ENCODE measurements at places on chromosomes 12 and 14.
A peak's percentile ranks its signal among the peaks of the same experiment; 100 is the strongest.

GRCh38 chr14:85556267-85556666, 26.3 kb downstream of the FLRT2 start:
- no peak for DNase-seq

DNA sequence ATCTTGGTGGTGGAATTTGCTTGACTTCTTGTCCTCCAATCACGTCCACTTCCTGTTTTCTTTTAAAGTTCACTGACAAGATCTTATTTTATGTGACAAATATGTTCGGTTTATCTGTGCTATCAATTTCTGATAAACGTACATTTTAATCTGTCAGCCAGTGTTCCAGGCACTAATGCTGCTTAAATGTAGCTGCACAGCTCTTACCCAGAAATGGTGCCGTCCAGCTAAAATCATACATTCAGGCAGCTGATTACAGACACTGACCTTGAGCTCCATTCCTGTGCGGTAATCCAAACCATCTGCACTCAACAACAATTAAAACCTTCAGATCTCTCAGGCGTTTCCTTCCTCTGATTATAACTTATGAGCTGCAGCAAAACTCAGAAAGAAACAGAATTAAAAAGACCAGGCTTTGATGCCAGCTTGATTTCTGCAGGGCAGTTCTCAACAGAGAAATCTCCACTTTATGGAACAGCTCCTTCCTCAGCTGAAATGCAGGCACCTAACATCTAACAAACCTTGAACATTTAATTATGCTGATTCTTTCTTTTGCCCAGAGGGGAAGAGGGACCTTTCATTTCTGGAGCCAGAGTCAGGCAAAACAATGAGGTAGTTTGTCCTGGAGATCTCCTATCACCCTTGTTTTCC, 26.4 kb upstream of the RASSF3 start:
- DNase-seq, result no peak

- DNase-seq, result no peak
Measured at GRCh38 chr12:2348482-2348852, 295.7 kb downstream of the CACNA1C start.

DNA sequence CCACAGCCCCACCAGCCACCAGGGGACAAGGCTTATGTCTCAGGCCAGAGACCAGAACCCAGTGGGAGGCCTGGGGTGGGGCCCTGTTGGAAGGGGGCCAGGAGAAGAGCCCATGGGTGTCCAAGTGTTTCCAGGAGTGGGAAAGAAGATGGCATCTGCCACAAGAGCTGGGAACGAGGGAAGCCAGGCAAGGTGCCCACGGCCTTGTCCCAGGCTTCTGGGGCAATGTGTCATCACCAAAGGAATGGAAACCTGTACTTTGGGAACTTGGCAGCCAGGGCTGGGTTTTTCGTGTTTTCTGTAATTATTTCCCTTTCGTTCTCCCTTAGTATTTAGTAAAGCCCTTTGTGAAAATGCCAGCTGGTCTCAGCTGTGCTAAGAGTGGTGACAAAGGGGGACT, 5.3 kb upstream of the PGF start:
- DNase-seq, result no peak

GRCh38 chr12:130712346-130713065, 3.6 kb downstream of the RIMBP2 start:
- DNase-seq, result no peak

DNA sequence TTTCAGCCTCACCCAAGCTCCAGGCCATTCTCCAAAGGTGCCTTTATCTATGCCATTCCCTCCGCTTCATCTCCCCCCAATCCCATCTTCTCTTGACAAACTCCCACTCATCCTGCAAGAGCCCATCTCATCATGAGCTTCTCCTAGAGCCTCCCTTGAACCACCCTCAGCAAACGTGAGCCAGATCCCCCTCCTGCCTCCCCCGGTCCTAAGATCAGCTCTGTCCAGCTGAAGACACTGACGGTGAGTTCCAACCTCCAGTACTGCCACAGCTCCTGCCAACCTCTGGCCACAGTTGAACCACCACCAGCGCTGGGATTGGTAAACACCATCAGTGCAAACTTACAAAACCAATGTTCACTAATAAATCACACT, 124.6 kb downstream of the BCL11B start:
- no peak for DNase-seq

- no peak for DNase-seq
Measured at GRCh38 chr12:130702966-130703732, 12.9 kb downstream of the RIMBP2 start.

GRCh38 chr12:122282061-122282460, 15.8 kb upstream of the VPS33A start:
- no peak for DNase-seq

DNA sequence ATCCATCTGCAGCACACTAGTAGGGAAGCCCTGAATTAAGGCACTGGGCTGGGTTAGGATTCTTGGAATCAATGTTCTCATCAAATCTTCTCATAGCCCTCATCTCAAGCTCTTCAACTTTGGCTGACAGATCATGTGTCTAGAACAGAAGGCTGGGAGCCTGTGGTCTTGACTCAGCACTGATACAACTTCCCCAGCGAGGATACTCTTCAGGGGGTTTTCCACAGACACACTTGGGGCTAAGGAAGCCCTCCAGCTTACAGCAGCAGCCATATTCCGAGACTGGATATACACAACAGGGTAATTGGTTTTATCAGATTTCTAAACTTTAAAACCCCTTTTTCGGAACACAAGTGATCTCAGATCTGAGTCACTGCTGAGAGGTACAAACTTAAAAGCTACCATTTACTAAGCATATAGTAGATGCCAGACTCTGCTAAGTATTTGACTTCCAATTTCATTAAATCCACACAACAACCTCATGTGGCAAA, 3.5 kb downstream of the FMNL3 start:
- no peak for DNase-seq

DNA sequence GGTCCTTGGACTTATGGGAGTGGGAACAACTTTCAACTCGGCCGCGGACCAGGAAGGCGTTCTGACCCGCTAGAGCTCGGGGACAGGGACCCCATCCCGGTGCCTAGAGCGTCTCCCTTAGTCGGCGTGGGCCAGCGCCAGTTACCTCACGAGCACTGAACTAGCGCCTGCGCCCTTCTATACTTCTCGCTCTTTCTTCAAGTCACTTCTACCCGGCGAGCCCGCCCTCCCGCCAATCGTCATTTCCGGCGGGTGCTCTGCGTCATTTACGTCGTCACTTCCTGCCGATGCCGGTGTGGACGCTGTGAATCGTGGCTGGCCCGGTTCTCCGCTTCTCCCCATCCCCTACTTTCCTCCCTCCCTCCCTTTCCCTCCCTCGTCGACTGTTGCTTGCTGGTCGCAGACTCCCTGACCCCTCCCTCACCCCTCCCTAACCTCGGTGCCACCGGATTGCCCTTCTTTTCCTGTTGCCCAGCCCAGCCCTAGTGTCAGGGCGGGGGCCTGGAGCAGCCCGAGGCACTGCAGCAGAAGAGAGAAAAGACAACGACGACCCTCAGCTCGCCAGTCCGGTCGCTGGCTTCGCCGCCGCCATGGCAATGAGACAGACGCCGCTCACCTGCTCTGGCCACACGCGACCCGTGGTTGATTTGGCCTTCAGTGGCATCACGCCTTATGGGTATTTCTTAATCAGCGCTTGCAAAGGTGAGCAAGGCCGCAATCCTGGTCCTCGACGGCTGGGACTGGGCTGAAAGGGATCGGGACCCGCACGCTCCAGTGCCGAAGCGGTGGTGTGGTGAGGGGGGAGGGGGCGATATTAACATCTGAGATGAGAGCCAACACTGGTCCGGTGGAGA, at the start of gene STRAP:
Gene STRAP, plus strand, starts transcription at position 270 of the 854 bp plus-strand sequence. Its CDS starts 321 bp downstream, at position 591.
- peak; percentile 70 for DNase-seq

DNA sequence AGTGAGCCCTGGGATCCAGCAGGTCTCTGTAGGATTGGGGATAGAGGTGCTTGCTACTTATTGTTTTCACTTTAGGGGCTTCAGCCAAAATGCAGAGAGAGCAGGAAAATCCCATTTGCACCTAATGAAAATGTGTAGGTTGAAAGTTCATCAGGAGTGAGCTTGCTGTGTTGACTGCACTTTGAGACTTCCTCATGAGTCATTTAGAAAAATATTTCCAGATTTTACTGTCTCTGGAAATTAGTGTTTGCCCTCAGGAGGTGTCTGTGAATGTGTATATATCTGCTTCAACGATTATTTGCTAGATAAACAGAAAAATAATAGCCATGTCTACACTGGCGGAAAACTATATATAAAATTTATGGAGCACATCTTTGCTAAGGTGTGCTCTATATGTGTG, 159.3 kb downstream of the CAND1 start:
- no peak for DNase-seq

DNA sequence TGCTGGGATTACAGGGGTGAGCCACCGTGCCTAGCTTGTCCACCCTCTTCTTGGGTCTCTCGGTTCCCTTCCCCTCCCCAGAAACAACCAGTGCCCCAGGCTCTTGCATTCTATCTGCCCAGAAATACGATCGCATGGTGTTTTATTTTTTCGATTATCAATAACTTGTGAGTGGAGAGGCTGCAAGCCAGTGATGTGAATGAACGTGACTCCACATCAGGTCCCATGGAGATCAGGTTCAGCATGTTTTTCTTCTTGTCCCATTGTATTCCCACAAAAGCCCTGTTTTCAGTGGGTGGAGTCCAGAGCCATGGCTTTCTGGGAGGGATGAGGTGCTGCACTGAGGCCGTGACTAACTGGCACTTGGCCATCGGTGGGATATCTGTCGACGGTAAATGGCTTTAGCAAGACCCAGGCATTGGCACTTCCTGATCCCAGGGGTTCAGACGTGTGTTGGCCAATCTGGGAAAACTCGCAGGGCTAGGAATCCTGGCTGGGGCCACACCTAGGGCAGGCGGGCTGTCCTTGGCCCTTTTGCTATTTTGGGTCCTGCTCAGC, 12.7 kb upstream of the HNF1A start:
- DNase-seq, result no peak

GRCh38 chr14:95511687-95512086, 4.8 kb downstream of the SYNE3 start:
- DNase-seq, result no peak

DNA sequence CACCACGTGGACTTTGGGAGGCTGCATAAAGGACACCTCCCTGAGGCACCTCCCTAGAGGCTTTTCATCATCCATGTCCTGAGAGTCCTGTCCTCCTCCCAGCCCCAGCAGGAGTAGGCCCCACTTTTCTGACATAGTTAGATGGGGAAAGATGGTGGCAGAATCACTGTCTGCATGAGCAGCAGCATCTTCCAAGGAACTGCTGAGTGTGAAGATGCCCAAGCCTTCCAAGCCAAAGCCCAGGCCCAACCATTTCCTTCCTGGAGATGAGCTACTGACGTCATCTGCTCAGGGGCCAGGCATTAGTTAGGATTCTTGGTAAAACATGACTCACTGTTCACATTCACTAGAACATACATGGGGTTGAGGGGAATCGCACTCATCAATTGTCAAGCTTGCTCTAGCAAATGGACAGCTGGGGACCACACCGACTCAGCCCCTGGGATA, 37.3 kb downstream of the VDR start:
- no peak for DNase-seq

DNA sequence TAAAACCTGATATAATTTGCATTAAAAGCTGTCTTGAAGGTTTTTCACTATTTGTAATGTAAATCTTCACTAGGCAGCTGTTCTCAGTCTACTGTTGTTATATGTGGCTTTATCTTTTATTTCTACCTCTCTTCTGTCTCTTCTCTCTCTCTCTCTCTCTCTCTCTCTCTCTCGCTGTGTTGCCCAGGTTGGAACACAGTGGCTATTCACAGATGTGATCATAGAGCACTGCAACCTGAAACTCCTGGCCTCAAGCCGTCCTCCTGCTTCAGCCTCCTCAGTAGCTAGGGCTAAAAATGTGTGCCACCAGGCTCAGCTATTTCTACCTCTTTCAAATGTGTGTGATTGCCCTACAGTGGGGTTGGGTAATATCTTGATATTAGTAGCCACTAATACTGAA, 21.1 kb downstream of the FUT8 start:
- DNase-seq, result no peak

DNA sequence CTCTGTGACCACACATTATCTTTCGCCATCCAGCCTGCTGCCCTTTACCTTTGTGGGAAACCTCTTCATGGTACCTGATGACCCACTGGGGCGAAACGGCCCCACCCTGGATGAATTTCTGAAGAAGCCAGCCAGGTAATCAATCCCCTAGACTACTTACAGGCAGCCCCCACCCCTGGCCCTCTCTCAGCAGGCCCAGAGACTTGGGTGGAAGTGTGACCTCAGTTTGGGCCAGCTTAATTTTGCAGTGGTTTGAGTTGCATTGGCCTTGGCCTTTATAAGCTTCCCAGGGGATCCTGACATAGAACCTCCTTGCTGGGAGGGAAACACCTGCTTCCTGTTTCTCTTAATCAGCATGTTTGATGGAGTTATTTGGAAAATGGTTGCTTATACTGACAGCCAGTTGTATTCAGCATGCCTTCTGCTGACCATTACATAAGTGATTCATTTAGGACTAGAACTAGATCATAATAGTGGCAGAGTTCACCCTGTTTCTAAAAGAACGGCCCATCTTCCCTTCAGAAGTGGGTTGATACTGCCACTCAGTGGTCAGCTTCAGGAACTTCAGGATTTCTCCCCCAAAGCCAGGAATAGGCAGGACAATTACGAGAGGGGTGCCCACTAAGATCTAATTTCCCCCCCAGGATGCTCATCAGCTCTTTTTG, 6.1 kb downstream of the SDR39U1 start:
- DNase-seq, result peak; percentile 56

- DNase-seq, result no peak
Measured at GRCh38 chr14:44300916-44301315, 206.2 kb downstream of the FSCB start.

- DNase-seq, result no peak
Measured at GRCh38 chr14:101934601-101935150, 29.7 kb upstream of the DYNC1H1 start.

GRCh38 chr14:50037852-50038251, 78.5 kb downstream of the VCPKMT start:
- no peak for DNase-seq

DNA sequence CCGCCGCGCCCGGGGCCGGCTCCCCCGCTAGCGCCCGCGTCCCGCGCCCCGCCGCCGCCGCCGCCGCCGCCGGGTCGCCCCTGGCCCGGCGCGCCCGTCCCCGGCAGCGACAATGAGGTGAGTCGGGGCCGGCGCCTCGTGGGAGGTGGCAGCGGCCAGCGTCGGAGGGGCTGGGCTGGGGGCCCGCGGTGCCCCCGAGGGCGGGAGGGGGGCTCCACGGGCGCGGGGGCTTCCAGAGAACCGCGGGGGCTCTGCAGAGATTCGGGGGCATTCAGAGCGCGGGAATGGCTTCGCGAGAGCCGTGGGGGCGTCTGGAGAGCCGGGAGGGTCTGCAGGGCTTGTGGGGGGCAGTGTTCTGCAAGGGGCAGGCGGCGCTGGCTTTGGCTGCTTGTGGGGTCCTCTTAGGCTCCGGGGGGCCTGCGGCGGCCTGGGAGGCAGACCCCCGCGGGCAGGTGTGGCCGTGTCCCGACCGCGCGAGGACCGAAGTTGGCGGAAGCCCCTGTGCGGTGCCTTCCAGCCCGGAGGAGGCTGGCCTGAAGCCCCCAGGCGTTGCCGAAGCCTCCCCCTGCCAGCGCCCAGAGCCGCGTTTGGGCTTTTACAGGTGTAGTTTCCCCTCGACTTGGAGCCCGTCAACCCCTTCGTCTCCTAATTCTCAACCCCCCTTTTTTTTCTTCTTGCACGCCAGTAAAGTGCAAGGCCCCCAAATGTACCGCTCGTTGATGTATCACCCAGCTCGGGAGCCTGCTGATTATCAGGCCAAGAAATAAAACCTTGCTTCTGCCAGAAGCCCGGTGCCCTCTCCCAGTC, 93.1 kb upstream of the EVL start:
- no peak for DNase-seq

Measured in HuH-7 (cell line).